ENCODE measurements at places on chromosomes 6 and 20. TPM values are rescaled to one million over a fixed set of nuclear protein-coding genes. Genes with fewer than 3 reads are reported as not detected.
A peak's percentile ranks its signal among the peaks of the same experiment; 100 is the strongest.

Gene JAG1
- total RNA-seq, result 132 TPM

DNA sequence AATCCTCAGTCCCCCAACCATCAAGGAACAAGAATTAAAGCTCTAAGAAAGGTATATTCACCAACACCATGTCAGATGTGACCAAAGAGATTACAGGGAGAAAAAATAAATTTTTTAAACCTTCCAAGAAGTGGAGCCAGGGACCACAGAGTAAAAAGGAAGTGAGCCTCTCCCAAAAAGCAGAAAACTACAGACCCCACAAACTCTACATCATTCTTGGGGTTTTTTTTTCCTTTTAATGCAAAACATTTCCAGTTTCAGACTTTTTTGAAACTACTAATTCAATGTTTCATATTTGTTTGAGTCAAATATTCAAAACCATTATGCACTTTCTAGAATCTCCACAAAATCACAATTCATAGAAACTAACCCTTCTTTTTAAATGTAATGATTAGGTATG lies 6.8 kb upstream of the IL17F start:
- DNase-seq, result no peak
- no peak overlapping the region for H3K27ac ChIP-seq
- no peaks in the 10 kb centered on the region for H3K4me1 ChIP-seq
- no peak overlapping the region for H3K4me3 ChIP-seq

DNA sequence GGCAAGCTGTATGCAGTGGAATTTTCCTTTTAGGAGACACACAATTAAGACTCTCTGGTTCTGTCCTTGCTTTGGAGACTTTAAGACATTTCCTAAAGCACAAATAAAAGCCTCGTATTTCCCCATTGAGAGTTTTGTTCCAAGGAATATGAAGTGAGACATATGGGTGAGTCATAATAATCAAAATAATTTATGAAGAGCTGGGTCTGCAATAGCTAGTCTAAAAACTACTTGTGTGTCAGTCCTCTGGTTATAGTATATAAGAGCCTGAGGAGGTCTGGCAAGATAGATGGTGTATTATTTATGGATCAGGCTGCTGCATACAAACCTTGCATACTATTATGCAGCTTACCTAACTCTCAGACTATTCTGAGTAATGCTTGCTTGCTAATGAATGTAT lies 142.6 kb downstream of the ADGRG6 start:
- H3K27me3 ChIP-seq, result no peaks in the 10 kb centered on the region
- H3K4me3 ChIP-seq, result no peak overlapping the region
- H3K27ac ChIP-seq, result no peak overlapping the region
- no peaks in the 10 kb centered on the region for H3K36me3 ChIP-seq
- no peaks in the 10 kb centered on the region for H3K4me1 ChIP-seq
- no peak for DNase-seq

DNA sequence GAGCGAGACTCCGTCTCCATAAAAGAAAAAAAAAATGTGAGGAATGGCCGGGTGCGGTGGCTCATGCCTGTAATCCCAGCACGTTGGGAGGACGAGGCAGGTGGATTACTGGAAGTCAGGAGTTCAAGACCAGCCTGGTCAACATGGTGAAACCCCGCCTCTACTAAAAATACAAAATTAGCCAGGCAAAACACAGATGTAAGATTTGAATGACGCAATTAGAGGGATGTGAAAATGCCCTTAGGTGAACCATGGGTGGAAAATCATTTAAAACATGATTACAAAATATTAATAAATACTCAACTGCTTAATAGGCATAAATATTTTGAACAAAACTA lies 20.9 kb downstream of the COL9A3 start:
- no peak overlapping the region for H3K4me3 ChIP-seq
- H3K27ac ChIP-seq, result no peak overlapping the region
- no peaks in the 10 kb centered on the region for H3K27me3 ChIP-seq
- DNase-seq, result no peak
- no peaks in the 10 kb centered on the region for H3K36me3 ChIP-seq
- H3K4me1 ChIP-seq, result peaks cover 2% of the 10 kb centered on the region

Gene UNC5CL
- total RNA-seq, result 53.7 TPM

DNA sequence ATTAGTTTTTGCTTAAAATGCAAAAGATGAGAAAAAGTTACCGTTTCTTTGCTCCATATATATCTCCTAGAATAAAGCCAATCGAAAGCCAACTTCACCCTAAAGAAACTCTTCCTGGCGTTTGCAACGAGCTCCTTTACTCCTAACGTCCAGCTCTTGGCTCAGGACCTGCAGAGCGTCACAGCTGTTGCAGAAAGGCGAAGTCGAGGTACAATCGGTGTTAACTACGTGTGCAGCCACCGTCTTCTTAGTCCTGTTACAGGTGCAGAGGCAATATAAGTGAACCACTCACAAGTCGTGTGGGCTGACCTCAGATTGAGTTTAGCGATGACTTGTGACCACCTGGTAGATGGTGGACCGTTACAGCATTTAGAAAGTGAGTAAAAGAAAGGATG lies 113.1 kb downstream of the TRIM27 start:
- no peaks in the 10 kb centered on the region for H3K4me1 ChIP-seq
- DNase-seq, result no peak
- no peak overlapping the region for H3K4me3 ChIP-seq
- no peaks in the 10 kb centered on the region for H3K36me3 ChIP-seq
- no peak overlapping the region for H3K27ac ChIP-seq

Gene FRMD1
- 1.1 TPM for total RNA-seq

Gene SYTL3
- 16.0 TPM for total RNA-seq

GRCh38 chr20:16714751-16715150 lies 15.1 kb upstream of the SNRPB2 start:
- H3K36me3 ChIP-seq, result no peaks in the 10 kb centered on the region
- no peak for DNase-seq
- H3K27me3 ChIP-seq, result no peaks in the 10 kb centered on the region
- no peaks in the 10 kb centered on the region for H3K4me1 ChIP-seq

DNA sequence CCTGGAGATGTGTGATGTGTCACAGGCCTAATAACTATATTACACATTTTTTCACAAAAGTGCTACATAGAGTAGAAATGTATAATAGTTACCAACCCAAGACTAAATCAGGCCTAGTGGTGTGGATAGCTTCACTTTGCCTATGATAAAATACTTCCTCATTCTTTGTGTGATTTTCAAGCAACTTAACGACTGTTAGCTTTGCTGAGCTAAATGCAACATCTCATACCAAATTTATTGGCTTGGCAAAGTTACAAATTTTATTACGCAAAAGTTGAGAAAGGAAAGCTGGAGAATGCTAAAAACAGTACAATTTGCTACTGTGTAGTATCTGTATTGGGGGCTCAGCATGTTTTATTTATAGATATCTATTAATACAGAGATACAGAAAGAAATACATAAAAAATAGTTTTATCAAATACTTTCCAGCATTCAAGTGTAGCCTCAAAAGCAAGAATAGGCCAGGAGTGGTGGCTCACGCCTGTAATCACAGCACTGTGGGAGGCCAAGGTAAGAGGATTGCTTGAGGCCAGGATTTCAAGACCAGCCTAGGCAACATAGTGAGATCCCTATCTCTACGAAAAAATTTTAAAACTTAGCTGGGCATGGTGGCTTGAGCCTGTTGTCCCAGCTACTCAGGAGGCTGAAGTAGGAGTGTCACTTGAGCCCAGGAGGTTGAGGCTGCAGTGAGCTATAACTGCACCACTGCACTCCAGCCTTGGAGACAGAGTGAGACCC lies 3.6 kb upstream of the EDN1 start:
- DNase-seq, result peak; percentile 71
- H3K27ac ChIP-seq, result no peak overlapping the region
- H3K4me3 ChIP-seq, result no peak overlapping the region
- H3K27me3 ChIP-seq, result no peaks in the 10 kb centered on the region

- no peak overlapping the region for H3K27ac ChIP-seq
- H3K36me3 ChIP-seq, result no peaks in the 10 kb centered on the region
- no peaks in the 10 kb centered on the region for H3K4me1 ChIP-seq
- no peak for DNase-seq
- no peaks in the 10 kb centered on the region for H3K27me3 ChIP-seq
- no peak overlapping the region for H3K4me3 ChIP-seq
Measured at GRCh38 chr6:156395276-156395675, 381.9 kb upstream of the ARID1B start.

Gene SLC22A3
- total RNA-seq, result 6.4 TPM

- H3K27ac ChIP-seq, result no peak overlapping the region
- no peaks in the 10 kb centered on the region for H3K36me3 ChIP-seq
- H3K4me3 ChIP-seq, result no peak overlapping the region
- no peak for DNase-seq
- H3K4me1 ChIP-seq, result no peaks in the 10 kb centered on the region
- H3K27me3 ChIP-seq, result no peaks in the 10 kb centered on the region
Measured at GRCh38 chr6:129621252-129621651, 88.7 kb downstream of the ARHGAP18 start.

GRCh38 chr20:58461899-58462298 lies 53.3 kb downstream of the APCDD1L start:
- H3K27me3 ChIP-seq, result no peaks in the 10 kb centered on the region
- no peak for DNase-seq
- no peaks in the 10 kb centered on the region for H3K4me1 ChIP-seq
- no peak overlapping the region for H3K27ac ChIP-seq

Gene EYA2
- total RNA-seq, result 2.6 TPM

DNA sequence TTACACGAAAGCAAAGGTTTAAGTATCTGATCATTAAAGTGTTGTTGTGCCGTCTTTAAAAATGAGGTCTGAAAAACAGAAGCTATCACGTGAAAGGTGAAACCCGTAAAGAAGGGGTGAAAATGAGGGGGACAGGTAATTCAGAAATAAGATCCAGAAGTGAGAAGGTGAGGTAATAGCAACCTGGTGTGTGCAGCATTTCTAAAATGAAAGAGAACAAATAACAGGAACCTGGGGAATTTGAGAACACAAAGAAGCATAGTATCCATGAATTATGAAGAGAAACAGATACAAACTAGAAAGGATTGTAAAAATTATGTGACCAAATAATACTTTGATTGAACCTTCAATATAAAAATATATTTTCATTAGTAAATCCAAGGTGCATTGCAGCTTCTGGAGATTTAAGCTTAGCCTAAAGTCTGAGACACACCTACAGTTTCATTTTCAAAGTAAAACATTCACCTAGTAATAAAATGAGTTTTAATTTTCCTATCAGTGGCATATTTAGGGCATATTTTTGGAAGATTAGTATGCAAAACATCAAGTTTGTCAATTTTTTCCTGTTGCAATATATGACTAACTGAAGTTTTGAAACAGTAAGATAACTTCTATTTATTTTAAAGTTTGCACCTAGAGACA lies 1.4 kb downstream of the HEY2 start:
- no peak for DNase-seq
- no peaks in the 10 kb centered on the region for H3K4me1 ChIP-seq
- peak overlapping the region; percentile 89 for H3K4me3 ChIP-seq
- H3K27ac ChIP-seq, result no peak overlapping the region
- H3K27me3 ChIP-seq, result peaks cover 22% of the 10 kb centered on the region

Gene SLC17A2
- total RNA-seq, result 0.76 TPM

DNA sequence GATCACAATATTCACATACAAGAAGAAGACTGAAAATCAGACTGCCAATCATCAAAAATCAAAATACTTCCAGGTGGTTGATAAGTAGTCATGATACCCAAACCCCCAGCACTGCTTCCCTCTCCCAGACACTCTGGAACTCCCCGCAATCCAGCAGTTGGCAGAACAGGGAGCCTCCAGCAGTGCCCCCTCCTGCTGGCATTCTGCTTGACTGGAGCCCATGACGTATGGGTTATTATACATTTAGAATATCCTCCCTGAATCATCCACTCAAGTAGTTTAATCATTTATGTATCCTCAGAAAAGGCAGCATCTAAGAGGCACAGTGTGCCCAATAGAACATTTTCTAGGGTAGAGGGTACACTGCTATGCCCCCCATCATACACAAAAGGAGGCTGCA lies 9.3 kb upstream of the OGFRL1 start:
- no peaks in the 10 kb centered on the region for H3K4me1 ChIP-seq
- no peaks in the 10 kb centered on the region for H3K36me3 ChIP-seq
- H3K27me3 ChIP-seq, result no peaks in the 10 kb centered on the region
- no peak overlapping the region for H3K27ac ChIP-seq
- no peak overlapping the region for H3K4me3 ChIP-seq
- DNase-seq, result no peak

Gene GRM1
- total RNA-seq, result 0.19 TPM

DNA sequence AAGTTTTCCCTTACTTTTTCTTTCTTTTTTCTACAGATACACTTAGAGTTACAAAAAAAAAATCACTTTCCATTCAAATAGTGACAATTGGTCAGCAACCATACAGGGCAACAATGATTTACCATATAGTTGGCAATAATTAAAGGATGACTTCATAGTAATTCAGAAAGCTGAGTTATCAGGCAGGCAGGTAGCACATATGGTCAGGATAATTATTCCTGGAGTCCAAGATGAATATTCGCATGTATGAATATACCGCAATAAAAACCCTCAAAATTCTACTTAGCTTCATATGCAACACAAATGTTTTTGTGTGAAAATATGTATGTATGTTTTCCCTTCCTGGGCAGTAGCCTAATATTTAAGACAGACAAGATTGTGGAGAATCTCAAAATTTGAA lies 34.5 kb downstream of the COL19A1 start:
- DNase-seq, result no peak
- no peak overlapping the region for H3K27ac ChIP-seq
- no peaks in the 10 kb centered on the region for H3K27me3 ChIP-seq
- H3K36me3 ChIP-seq, result no peaks in the 10 kb centered on the region

Gene TMEM63B
- total RNA-seq, result 27.3 TPM

- no peak overlapping the region for H3K4me3 ChIP-seq
- no peak for DNase-seq
- H3K36me3 ChIP-seq, result no peaks in the 10 kb centered on the region
- H3K27me3 ChIP-seq, result no peaks in the 10 kb centered on the region
- no peaks in the 10 kb centered on the region for H3K4me1 ChIP-seq
Measured at GRCh38 chr6:55568808-55569439, 10.1 kb downstream of the HMGCLL1 start.

Measured in kidney (tissue), 22 donors.